ENCODE measurements at places on chromosomes 4 and X. TPM values are rescaled to one million over a fixed set of nuclear protein-coding genes. Genes with fewer than 3 reads are reported as not detected.

DNA sequence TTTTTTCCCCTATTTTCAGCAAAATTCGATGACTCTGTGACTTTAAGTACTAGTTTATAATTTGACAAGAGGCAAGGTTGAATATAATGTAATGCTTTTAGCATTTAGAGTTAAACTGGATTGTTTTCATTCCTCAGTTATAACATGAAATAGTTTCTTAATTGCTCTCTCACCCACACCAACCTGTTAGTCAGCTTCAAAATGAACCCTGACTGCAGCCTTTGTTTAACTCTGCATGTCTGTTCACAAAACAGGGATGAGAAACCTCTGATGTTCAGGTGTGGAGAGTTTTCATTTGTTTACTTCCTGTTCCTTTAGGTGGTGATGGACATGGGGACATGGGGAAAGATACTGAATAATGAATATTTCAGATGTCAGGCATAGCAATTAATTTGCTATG is 49.9 kb upstream of the MND1 start:
- no peak for DNase-seq

DNA sequence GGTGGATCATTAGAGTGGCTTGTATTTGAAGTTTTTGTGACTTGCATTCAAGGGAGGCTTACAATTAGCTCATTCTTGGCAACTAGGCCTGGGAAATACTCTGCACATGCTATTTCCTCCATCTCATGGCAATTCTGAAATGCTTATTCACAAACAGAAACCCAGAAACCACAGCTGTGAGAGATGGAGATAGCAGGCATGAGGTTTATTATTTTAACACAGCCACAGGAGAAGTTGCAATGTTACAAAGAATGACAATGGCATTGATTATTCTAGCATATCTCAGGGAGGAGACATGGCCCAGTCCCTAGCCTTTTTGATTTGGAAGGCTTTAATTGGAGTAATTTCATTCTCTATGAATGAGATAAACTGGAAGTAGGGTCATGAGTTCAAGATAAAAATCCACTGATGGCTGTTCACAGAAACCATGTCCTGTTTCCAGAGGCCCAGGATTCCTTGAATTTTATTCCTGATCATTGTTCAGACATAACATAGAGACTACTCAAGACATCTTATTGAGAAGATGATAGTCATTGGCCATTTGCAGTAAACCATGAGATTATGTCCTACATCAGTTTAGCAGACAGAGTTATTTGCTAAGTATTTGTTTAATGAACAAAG is 123.9 kb downstream of the MID1 start:
- no peak for DNase-seq

DNA sequence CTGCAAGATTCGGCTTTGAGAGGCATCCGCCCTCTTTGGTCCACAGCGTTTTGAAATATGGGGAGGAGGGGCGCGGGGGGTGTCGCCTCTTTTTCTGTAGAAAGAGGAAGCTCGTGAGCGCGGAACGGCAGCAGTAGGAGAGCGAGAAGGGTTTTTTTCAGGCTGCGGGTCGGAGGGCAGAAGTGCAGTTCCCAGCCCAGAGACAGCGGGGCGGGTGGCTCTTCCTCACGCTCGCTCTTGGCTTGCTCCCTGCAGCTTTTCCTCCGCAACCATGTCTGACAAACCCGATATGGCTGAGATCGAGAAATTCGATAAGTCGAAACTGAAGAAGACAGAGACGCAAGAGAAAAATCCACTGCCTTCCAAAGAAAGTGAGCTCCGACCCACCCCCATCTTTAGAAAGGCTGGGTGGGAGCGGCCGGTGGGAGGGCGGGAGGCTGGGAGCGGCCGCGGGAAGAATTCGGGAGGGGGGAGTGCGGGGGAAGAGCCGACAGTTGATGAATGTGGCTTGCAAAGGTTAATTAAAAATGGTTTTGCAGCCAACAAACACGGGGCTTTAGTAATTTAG is 1.2 kb downstream of the TMSB4X start:
- no peak for DNase-seq

DNA sequence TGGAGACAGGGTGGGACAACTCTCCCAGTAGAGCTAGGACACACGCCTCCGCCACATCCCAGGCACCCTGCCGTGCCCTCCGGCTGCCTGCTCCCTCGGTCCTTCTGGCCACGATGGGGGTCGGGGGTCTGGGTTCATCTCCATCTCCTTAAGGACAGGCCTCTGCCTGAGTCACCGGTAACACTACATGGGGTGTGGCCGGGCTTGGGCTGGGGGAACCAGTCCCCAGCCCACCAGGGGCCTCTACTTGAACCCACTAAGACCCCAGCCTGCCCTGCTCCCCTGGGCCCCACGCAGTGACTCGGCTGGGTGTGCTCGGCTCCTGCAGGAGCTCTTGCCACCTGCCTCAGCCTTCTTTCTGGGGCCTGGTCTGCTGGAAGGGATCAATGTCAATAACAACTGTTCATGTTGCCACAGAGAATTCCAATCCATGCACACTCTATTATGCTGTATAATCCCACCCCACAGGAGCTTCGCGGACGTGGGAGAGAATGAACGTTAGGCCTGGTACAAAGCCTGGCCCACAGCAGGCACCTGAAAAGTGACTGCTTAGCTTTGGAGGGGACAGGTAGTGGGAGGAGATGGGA is 177.7 kb upstream of the PSAPL1 start:
- no peak for DNase-seq

DNA sequence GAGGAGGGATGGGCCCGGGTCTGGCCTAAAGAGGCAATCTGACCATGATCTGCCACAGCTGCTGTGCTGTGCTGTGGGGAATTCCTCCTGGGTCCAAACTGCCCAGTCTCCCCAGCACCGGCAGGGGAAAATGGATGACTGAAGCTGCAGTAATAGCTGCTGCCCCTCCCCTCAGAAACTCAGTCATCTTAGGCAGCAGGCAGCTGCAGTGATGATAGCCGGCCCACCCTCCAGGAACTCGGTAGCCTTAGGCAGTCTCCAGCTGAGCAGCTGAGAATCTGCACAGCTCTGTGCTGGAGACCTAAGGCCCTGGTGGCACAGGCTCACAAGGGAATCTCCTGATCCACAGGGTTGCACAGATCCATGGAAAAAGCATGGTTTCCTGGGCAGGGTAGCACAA is 113.4 kb upstream of the USP38 start:
- no peak for DNase-seq

- DNase-seq = peak; percentile 73
Observed at GRCh38 chr4:140343303-140343702, 30.1 kb upstream of the SCOC start.

- DNase-seq = no peak
Observed at GRCh38 chrX:72539822-72540221, 32.8 kb downstream of the HDAC8 start.

GRCh38 chr4:20046931-20047677 is 204.6 kb upstream of the SLIT2 start:
- DNase-seq = no peak

DNA sequence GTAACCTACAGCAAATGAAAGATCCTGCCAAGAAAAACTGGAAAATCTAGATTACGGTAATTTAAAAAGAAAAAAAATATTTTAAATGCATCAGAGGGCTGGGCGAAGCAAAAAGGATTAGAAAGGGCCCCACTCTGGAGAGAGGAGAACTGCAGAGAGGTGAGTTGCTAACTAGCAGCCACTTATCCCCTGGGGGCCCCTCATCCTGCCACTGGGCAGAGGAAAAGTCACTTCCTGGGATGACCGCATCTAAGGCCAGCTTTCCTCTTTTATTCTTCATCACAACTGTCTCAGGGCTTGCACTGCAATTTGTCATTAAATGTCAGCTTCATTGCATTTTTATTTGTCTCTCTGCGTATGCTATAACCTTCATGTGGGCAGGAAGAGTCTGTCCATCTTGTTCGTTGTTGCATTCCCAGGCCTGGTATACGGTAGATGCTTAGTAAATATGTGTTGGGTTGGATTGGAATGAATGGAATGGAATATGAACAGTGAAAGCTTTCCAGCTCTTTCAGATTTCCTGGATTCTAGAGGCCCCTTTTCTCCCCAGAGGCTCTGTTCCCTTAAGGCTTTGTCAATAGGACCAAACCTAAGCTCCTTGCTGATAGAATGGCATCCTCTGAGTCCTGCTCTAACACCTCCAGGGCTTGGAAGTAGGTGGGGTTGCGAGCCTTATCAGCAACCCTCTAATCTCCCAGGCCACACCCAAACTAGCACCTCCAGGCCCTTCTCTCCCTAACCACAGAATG is 58.9 kb downstream of the TLR10 start:
- DNase-seq = no peak

DNA sequence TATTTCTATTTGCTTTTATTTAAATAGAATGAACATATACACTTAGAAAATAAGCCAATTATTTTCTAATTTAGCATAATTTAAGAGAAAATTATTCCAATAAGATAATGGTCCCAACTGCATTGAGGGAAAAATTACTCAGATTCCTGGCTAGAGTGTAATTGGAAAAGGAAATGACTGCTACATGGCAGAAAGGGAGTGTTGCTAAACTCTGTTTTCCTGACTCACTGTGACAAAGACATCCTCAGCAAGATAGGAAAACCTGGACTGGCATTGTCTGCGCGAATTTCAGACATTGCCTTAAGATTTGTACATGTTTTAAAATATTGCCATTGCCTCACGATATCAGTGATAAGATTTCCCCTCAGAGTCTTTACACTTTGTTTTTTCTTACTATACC is 8.2 kb downstream of the TNIP3 start:
- DNase-seq = no peak

GRCh38 chrX:46642145-46642544 is 68.6 kb downstream of the CHST7 start:
- no peak for DNase-seq

GRCh38 chr4:158139086-158139485 is 33.7 kb downstream of the GASK1B start:
- no peak for DNase-seq

- no peak for DNase-seq
Observed at GRCh38 chr4:128459547-128459946, 171.9 kb upstream of the PGRMC2 start.

DNA sequence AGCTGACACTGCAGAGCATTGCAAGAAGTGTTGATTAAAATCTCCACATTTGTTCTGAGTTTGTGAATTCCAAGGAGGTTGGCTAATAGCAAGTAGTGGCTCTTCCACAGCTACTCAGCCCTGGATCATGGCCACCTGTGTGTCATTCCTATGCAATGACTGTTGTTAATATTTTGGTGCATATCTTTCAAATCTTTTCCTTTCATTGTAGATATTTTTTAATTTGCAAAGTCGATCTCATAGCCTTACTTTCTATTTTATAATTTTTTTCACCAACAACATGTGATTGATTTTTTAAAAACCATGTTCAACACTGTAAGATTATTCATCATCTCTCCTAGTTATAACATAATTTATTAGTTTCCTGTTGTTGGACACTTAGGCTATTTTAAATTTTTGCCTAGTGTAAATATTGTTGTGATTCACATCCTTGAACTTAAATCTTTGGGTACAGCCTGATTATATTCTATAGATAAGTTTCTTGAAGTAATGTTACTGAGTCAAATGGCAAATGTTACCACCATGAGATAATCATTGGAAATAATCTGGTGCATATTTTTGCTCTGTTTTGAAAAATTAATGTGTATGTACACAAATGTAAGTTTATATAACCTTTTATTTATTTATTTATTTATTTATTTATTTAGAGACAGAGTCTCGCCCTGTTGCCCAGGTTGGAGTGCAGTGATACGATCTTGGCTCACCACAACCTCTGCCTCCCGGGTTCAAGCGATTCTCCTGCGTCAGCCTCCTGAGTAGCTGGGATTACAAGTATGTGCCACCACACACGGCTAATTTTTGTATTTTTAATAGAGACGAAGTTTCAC is 17.1 kb upstream of the ARHGAP10 start:
- DNase-seq = no peak

- DNase-seq = no peak
Observed at GRCh38 chrX:107628662-107629539, 591 bp downstream of the PRPS1 start.

GRCh38 chr4:143538979-143539669 is 25.6 kb downstream of the SMARCA5 start:
- no peak for DNase-seq

DNA sequence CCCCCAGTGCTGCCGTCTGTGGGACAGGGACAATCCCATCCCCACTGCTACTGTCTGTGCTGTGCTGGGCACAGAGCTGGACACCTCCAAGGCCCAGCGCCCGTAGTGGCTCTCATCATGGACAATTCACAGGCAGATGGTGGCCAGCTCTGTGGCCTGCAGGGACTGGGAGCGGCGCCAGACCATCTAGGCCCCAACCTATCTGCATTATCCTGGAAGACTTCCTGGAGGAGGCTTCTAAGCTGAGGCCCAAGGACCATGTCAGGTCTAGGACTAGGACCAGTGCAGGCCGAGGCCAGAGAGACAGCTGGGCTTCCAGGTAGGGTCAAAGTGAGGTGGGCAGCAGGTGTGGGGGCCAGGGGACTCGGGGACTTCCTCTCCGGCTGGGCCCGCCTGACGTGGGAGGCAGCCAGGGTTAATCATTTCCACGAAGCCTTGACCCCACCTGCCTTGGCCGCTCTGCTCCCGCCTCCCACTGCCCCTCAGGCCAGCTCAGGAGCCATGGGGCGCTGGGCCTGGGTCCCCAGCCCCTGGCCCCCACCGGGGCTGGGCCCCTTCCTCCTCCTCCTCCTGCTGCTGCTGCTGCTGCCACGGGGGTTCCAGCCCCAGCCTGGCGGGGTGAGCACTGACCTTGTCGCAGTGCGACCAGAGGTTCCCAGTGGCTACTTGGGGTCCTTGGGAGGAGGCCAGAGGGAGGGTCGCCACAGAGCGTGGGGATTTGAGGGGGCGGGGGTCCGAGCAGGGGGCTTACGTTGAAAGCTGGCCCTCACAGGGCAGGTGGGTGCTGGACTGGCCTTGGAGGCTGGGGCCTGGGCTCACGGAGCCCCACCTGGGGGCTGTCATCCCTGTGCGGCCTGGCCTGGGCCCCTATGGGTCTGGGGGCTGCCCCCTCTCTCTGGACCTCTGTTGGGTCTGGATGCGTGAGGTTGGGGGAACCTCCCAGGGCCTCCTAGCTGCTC is at the start of gene HGFAC:
TSS of gene HGFAC (plus strand) at position 468 of the 959 bp plus-strand sequence. CDS start at position 502, 34 bp downstream.
- DNase-seq = no peak

DNA sequence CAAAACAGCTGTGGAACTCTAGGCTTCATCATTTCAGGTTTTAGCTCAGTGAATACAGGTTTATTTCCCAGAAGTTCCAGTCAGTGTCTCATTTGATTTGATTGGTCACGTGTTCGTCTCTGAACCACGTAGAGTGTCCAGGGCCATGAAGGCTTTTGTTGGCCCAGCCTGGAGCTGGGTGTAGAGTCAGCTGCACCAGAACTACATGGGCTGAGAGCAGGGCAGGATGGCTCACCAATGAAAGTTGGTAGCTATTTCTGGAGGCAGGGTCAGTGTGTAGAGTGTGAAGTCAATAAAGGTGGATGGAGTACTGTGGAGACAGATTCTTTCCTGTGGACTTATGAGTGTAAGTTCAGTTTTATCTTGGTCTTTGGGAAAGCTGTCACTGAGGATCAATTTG is 43.0 kb upstream of the IGFBP7 start:
- DNase-seq = no peak

GRCh38 chr4:88533088-88533790 is 9.7 kb upstream of the PYURF start:
- no peak for DNase-seq

CD40LG gene
- polyA plus RNA-seq = 0.10 TPM

APLN gene
- 5.5 TPM for polyA plus RNA-seq

MAML3 gene
- 16.8 TPM for polyA plus RNA-seq

DUX4 gene
- not detected for polyA plus RNA-seq

SLITRK4 gene
- 17.9 TPM for polyA plus RNA-seq

NUDT11 gene
- 13.3 TPM for polyA plus RNA-seq

AVPR2 gene
- polyA plus RNA-seq = 1.4 TPM

ATP1B4 gene
- not detected for polyA plus RNA-seq

EGFL6 gene
- polyA plus RNA-seq = 23.8 TPM

Data from right renal cortex interstitium (tissue), 3 donors.